ENCODE measurements at places on chromosomes 5 and 9. TPM values are rescaled to one million over a fixed set of nuclear protein-coding genes. Genes with fewer than 3 reads are reported as not detected.

The NDUFA8 gene
- 18.2 TPM for total RNA-seq

GRCh38 chr5:135032999-135033861 lies 798 bp downstream of the PITX1 start:
- DNase-seq: no peak

- DNase-seq: no peak
These were observed 738 bp downstream of the FSTL4 start for GRCh38 chr5:133611357-133612248.

GRCh38 chr9:34869390-34869789 lies 88.7 kb upstream of the PHF24 start:
- DNase-seq: no peak

DNA sequence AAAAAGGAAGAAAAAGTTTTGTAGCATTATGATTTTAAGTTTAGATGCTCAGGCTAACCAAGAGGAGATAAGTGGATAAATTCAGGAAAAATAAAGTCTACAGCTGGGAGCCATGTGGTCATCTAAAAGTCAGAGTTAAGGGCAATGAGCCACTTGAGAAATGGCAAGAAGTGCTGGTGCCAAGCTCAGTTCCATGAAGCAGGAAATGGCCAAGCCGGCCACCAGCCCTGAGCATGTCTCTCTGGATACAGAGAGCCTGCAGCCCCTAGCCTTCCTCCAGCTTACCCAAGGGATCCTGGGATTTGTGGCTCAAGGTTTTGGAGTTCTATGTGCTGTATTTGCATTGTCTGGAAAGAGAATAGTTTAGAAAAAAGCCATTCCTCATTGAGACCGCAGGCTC lies 12.2 kb upstream of the S1PR3 start:
- no peak for DNase-seq

DNA sequence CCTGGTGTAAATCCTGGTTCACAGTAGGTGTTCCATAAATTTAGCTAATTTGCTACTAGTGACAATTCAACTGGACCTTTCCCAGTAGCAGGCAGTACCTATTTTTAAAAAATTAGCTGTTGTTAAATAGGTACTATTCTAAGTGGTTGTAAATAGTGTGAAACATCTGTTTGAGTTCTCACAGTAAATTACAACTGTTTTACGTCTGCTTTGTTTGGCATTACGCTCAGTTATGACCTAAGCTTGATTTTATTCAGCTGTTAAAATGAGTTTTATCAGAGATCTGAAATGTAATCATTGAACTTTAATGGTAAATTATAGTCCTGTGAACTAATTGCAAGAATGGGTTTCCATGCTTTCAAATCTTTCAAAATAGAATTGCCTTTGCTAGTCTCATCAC lies 93.9 kb downstream of the GPBP1 start:
- no peak for DNase-seq
